ENCODE measurements at places on chromosomes 6 and 20. TPM values are rescaled to one million over a fixed set of nuclear protein-coding genes. Genes with fewer than 3 reads are reported as not detected.

GRCh38 chr20:42020316-42020715, 402.1 kb upstream of the CHD6 start:
- DNase-seq = no peak

- DNase-seq = no peak
Observed at GRCh38 chr6:111714416-111715270, 109.0 kb upstream of the TRAF3IP2 start.

DNA sequence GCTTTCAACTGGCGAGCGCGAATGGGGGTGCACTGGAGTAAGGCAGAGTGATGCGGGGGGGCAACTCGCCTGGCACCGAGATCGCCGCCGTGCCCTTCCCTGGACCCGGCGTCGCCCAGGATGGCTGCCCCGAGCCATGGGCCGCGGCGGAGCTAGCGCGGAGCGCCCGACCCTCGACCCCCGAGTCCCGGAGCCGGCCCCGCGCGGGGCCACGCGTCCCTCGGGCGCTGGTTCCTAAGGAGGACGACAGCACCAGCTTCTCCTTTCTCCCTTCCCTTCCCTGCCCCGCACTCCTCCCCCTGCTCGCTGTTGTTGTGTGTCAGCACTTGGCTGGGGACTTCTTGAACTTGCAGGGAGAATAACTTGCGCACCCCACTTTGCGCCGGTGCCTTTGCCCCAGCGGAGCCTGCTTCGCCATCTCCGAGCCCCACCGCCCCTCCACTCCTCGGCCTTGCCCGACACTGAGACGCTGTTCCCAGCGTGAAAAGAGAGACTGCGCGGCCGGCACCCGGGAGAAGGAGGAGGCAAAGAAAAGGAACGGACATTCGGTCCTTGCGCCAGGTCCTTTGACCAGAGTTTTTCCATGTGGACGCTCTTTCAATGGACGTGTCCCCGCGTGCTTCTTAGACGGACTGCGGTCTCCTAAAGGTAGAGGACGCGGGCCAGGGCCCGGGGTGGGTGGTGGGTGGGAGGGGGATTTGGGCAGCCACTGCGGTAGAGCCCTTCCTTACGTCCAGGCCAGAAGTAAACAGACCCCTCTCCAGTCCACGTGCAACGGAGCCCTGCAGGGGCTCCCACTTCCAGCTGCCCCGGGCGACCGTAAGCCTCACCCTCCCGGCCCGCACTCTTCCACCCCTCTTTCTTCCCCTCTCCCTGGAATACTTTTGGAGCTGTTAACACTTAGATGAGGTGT, 998 bp downstream of the BMP2 start:
- peak; percentile 41 for DNase-seq

DNA sequence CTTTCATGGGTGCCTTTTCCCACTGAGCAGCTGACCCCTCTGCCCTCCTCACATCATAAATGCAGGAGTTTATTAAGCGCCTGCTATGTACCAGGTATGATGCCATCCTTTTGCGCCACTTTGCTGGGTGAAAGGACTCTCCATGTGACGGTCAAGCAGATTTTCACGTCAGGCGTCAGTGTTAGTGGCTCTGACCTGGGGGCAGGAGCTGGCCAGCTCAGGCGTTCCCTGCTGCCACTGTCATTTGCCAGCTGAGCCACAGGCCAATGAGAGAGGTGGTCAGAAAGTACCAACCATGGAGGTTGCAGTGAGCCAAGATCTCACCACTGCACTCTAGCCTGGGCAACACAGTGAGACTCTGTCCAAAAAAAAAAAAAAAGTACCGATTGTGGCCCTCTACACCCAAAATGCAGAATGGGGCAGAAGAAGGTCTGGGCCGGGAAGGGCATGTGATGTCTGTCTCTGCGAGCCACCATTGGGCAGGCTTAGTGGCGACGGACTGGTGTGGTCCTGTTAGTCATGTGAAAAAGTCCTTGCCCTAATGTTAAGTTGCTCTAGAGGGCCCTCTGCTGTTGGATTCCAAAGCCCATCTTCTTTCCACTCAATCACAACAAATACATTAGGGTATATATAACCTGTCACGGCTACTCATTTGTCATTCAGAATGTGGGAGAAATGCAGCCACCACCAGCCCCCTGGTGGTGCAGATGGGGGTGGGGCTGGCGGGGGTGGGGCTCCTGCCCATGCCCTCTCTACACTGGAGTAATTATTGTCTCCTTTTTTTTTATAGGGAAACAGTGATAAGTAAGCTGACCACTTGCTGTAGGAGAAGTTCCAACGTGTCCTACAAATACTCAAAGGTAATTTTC, 18.4 kb upstream of the SLC22A1 start:
- no peak for DNase-seq

DNA sequence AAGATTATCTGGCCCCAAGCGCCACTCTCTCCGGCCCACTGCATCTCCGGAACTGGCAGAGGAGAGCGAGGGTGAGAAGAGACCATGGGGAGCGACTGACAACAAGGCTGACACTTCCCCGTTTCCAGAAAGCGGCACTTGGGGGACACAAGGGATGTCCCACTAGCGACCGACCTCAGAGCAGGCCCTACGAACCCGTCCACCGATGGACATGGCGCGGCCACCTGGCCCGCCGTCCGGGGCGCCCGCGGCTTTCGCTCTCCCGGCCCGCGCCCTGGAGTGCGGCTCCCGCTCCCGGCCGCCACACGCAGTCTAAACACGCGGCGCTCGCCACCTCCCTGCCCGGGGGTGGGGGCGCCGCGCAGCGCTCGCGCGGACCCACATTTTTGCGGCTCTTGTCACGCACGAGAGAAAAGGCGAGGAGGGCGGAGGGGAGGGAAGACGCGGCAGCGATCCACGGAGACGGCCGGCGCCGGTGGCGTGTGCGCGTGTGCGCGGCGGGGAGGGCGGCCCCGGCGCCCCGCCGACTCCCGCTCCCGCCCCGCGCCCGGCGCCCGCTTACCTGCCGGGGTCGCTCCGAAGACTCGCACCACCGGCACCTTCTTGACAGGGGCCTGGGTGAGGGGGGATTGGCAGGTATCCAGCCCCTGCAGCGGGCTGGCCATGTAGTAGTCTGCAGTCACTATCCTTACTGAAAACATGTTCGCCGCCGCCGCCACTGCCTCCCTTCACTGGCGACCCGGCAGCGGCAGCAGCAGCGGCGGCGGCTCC, 645 bp downstream of the REV3L start:
- DNase-seq = peak; percentile 65

- DNase-seq = no peak
Observed at GRCh38 chr20:10634211-10634610, 39.6 kb downstream of the JAG1 start.

DNA sequence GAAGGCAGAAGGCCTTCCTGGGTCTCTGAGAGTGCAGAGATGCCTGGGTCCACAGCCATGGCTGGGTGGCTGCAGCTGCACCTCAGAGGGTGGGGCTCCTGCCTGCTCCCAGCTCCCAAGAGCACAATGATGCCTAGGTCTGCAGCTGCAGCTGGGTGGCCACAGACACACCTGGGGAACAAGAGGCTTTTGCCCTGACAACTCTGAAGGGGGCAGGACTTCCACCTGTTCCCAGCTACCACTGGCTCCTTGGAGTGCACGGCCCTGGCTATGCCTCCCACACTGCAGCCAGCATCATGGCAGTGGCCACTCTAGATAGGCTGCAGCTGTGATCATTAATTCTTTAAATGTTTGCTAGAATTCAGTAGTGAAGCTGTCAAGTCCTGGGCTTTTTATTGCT, 511.3 kb downstream of the ADGRB3 start:
- DNase-seq = no peak

- no peak for DNase-seq
Observed at GRCh38 chr6:43796903-43797890, 27.2 kb downstream of the VEGFA start.

GRCh38 chr6:163494279-163494727, 79.8 kb downstream of the QKI start:
- DNase-seq = no peak

- DNase-seq = no peak
Observed at GRCh38 chr20:3103369-3104032, 19.0 kb upstream of the AVP start.

DNA sequence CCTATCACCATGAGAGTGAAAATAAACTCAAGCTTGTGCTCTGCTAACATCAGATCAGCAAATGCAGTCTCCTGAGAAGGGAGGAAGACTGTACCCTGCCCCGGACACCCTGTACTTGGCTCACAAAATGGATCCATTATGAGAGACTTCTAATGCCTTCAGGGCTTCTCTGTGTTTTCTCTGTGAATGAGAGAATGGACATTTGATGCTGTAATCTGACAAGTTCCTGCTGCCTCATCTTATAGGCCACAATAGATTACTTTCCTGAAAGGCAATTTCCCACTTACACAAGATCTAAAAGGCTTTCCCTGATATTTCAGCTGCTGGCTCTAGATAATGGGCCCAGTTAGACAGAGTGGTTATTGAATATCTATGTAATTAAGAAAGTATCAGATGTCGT, 117.2 kb downstream of the OTOR start:
- DNase-seq = no peak

DNA sequence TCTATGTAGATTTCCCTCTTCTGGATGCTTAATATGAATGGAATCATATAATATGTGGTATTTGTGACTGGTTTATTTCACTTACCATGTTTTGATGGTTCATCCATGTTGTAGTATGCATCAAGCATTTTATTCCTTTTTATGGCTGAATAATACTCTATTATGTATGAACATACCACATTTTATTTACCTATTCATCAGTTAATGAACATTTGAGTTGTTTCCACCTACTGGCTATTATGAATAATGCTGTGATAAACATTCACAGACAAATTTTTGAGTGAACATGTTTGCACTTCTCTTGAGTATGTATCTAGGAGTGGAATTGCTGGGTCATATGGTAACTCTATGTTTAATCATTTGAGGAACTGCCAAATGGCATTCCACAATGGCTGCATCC, 14.9 kb upstream of the ZNF451 start:
- DNase-seq = no peak

DNA sequence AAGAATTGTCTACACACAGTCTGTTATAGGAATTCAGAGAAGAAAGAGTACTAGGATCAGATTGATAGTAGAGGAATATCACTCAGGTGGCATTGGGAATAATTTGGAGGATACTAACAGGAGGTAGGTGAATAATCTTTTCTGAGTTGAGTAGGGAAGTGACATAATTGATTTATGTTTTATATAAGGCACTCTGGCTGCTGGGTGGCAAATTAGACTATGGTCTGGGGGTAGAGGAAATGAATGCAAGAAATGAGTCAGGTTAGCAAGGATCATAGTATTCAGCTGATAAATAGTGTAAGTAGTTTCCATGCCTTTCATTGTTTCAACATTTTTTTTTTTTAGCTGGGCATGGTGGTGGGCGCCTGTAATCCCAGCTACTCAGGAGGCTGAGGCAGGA, 113.3 kb downstream of the CDKAL1 start:
- no peak for DNase-seq

- DNase-seq = no peak
Observed at GRCh38 chr20:44526129-44526528, 4.3 kb upstream of the SERINC3 start.

- DNase-seq = no peak
Observed at GRCh38 chr20:57894096-57894495, 184.3 kb upstream of the PMEPA1 start.

DNA sequence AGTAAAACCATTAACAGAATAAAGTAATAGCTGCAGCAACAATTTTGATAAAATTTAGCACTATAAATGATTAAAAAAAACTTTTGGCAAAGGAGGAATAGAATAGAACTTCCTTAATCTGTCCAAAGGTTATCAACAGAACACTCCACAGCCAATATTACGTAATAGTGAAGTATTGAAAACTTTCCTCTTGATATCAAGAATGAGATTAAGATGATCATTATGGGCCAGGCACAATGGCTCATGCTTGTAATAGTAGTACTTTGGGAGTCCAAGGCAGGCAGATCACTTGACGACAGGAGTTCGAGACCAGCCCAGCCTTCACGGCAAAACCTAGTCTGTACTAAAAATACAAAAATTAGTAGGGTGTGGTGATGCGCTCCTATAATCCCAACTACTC, 26.0 kb downstream of the SOBP start:
- no peak for DNase-seq

DNA sequence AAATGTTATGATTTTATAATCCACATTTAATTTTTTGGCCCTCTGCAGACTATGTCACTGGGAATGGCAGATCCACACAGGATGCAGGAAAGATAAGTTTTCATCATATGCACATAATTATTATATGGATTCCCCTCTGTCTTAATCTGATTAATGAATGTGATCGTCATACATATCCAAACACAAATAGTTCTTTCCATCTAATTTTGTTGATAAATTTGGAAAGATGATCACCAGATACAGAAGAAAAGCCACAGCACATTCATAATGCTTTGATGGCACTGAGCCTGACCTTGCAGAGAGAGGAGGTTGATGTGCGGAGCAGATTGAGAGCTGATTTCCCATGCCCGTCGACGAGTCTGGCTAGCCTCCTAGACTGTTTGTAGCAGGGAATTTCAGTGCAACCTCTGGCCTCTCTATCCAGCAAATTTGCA, 471.5 kb downstream of the EPM2A start:
- no peak for DNase-seq

DNA sequence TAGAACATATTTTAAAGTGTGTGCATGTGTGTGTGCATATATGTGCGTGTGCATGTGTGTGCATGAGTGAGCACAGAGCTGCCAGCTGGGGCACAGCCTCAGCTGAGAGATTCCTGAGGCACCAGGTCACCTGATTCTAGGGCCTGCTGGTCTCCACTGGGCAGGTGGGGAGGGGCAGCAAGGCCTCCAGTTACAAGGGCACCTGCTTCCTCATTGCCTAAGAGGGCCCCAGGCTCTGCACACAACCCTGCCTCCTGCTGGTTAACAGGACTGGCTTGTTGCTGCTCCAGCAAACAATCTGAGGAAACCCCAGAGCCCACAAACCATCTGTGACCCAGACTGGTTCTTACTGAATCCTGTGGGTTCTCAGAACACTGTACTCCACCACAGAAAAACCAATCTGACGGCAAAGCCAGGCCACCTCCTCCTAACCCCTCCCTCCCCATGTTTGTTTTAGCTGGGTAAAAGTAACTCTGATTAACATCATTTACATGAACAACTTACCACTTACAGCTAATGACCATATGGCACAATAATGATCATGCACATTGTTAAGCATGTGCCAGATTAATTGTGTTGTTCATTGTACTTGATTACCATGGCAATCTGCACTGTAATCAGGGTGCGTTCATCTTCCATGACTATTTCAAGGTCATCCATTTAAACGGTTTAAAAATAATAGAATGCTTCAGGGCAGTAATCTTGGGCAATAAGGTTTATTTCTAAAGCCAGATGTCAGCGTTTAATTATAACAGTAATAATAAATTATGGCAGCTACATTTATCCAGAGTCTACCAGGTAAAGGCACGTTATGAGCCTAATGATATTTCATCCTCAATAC, 23.1 kb upstream of the UBE2J1 start:
- DNase-seq = no peak

GRCh38 chr20:47776639-47777038, 8.6 kb downstream of the SULF2 start:
- no peak for DNase-seq

GRCh38 chr6:16166871-16167608, 38.2 kb downstream of the MYLIP start:
- DNase-seq = no peak

GRCh38 chr6:39280247-39280731, 33.9 kb downstream of the KCNK17 start:
- no peak for DNase-seq

- DNase-seq = no peak
Observed at GRCh38 chr6:11497881-11498280, 39.7 kb upstream of the TMEM170B start.

PCK1 gene
- total RNA-seq = not detected

SNRPB2 gene
- 70.5 TPM for total RNA-seq

NKX2-4 gene
- total RNA-seq = not detected

PPP1R10 gene
- total RNA-seq = 107 TPM

SRSF3 gene
- 411 TPM for total RNA-seq

ZC2HC1B gene
- total RNA-seq = 0.29 TPM

BFSP1 gene
- 5.7 TPM for total RNA-seq

GNL1 gene
- 93.1 TPM for total RNA-seq

TREML2 gene
- not detected for total RNA-seq

Measured in mesothelial cell of epicardium (in vitro differentiated cells).